ENCODE measurements at places on chromosomes 2 and 18.

DNA sequence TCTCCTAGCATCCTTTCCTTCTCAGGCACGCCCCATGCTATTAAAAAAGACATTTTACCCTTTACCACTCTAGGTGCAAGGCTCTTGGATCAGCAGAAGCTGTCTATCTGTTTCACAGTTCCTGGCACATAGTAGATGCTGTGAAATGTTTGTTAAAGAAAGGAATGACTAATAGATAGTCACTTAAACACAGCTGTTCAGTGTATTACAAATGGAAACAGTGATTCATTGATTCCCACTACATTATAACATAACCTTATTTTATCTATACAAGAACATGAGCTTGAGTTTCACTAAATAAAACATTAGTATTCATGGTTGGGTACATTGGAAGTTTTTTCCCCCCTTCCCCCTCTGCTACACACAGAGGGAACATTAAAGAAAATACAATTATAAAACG is 142.1 kb downstream of the ASXL3 start:
- DNase-seq = no peak
- no peak overlapping the region for H3K27ac ChIP-seq
- H3K36me3 ChIP-seq = no peaks in the 10 kb centered on the region
- H3K4me1 ChIP-seq = no peaks in the 10 kb centered on the region
- H3K4me3 ChIP-seq = no peak overlapping the region
- H3K27me3 ChIP-seq = no peaks in the 10 kb centered on the region

DNA sequence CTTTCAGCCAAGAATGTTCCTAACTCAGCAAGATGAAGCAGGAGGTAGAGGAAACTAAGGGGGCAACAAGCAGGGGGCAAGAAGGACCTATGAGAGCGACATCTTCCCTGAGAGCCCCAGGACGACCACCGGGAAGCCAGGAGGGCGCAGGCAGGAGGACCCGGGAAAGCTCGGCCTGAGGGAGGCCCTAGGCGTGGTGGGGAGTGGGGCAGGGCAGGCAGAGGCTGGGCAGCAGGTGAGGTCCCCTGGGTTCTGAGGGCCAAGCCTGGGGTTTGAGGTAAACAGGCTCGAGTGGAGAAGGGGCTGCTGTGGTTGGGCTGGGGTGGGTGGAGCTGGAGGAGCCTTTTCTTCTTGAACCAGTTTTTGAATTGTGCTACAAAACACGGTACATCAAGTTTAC is 1.3 kb upstream of the ALPI start:
- H3K4me1 ChIP-seq = no peaks in the 10 kb centered on the region
- H3K36me3 ChIP-seq = no peaks in the 10 kb centered on the region
- H3K4me3 ChIP-seq = no peak overlapping the region
- H3K27ac ChIP-seq = no peak overlapping the region
- no peak for DNase-seq
- H3K27me3 ChIP-seq = no peaks in the 10 kb centered on the region

- no peak overlapping the region for H3K27ac ChIP-seq
- DNase-seq = no peak
- no peaks in the 10 kb centered on the region for H3K4me1 ChIP-seq
- no peaks in the 10 kb centered on the region for H3K27me3 ChIP-seq
Measured at GRCh38 chr18:75161256-75162028, 47.5 kb downstream of the PTGR3 start.

GRCh38 chr18:36066686-36067054 is 689 bp downstream of the RPRD1A start:
- peak overlapping the region; percentile 77 for H3K4me3 ChIP-seq
- peak overlapping the region; percentile 78 for H3K27ac ChIP-seq
- no peaks in the 10 kb centered on the region for H3K36me3 ChIP-seq
- no peak for DNase-seq
- peaks cover 10% of the 10 kb centered on the region for H3K4me1 ChIP-seq

DNA sequence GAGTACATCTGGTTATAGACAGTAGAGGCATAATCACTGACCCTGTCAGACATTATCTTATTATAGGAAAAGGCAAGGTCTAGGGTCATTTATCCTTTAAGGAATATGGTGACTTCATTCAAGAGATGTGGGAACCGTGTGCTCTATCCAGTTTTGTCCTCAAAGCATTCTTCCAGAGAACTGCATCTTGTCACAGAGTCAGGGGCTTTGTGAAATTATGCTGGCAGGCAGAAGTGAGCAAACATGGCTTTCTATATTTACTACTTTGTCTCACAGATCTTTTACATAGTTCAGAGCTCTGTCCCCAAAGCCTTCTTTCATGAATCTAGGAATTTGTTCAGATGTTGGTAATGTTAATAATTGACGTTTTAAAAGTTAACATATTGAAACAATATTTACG is 177.4 kb downstream of the ASXL3 start:
- peaks cover 9% of the 10 kb centered on the region for H3K4me1 ChIP-seq
- H3K36me3 ChIP-seq = no peaks in the 10 kb centered on the region
- no peaks in the 10 kb centered on the region for H3K27me3 ChIP-seq
- H3K4me3 ChIP-seq = no peak overlapping the region

- peak overlapping the region; percentile 13 for H3K27ac ChIP-seq
- peaks cover 6% of the 10 kb centered on the region for H3K4me1 ChIP-seq
- H3K4me3 ChIP-seq = no peak overlapping the region
- peak; percentile 25 for DNase-seq
Measured at GRCh38 chr2:64797881-64798575, 144.3 kb upstream of the SERTAD2 start.

DNA sequence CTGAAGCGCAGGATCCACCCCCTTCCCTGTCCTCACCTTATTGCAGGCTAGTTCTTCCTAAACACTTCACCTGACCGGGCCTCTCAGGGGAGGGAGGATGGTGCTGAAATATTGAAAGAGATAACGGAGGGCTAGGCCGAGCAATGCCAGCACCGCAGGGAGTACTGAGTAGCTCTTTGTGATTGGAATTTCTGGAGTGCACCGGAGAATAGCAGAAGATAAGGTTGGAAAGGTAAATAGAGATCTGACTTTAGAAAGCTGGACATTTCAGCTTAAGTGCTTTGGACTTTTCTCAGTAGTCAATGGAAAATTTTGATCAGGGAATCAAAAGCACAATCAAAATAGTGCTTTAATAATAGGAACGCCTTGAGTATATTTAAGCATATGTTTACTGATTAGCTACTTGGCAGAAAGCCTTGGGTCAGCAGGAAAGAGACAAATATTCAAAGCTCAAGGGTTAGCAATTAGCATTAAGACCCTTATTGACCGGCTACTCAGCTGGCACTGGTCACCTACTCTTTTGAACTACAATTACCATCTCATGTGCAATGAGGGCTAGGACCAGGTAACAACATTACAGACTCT is 142.9 kb upstream of the NDUFV2 start:
- DNase-seq = no peak
- no peaks in the 10 kb centered on the region for H3K36me3 ChIP-seq
- H3K4me3 ChIP-seq = no peak overlapping the region

Data from pancreas (tissue), 10 donors.